ENCODE measurements at places on chromosomes 7 and 10.

DNA sequence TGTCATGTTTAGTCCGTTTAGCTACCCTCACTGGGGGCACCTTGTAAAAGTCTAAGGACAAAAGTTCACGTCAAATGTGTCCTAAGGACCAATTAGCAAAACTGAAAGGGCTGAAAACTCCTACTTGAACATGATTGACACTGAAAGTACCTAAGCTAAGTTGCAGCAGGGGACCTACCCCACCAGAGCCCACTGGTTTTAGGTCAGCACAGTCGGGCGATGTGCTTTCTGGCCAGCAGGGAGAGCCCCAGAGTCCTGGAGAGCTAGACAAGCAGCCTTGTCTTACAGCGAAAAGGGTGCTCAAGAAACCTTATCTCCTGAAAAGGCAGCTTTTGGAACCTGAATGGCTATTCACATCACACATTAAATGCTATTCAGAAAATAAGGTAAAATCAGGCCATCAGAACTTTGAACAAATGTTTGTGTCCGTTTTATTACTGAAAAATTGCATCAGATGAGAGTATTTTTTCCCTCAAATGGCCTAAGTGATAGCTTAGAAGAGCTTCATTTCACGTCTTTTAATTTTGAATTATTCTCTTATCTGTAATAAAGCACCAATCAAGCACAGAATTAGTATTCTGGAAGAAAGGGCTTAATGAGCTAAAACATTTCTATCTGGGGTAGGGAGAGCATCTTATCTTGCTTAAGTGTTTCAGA lies 52.2 kb upstream of the MKI67 start:
- DNase-seq = no peak

GRCh38 chr10:4768416-4768815 lies 57.6 kb upstream of the AKR1E2 start:
- no peak for DNase-seq

- DNase-seq = no peak
Measured at GRCh38 chr10:124983321-124983720, 41.4 kb downstream of the ZRANB1 start.

DNA sequence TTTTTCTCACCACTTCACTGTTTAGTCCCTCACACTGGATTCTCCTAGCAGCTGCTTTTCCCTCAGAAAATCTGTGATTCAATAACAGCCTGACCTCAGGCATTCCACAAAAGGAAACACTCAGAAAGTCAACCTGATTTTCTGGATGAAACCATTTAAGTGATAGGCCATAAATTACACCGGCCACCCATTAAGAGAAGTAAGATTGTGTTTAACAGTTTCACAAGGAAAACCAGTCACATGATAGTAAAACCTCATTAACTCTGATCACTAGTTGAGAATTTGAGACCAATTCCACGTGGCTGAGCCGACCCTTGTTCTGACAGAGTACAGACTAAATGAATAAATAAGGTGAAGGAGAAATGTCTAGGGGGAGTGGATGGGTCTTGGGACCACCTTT lies 7.7 kb downstream of the GRM8 start:
- no peak for DNase-seq

GRCh38 chr10:72013202-72013945 lies 49.2 kb downstream of the CHST3 start:
- DNase-seq = no peak

- DNase-seq = no peak
Measured at GRCh38 chr7:2546776-2547586, 8.3 kb downstream of the BRAT1 start.

DNA sequence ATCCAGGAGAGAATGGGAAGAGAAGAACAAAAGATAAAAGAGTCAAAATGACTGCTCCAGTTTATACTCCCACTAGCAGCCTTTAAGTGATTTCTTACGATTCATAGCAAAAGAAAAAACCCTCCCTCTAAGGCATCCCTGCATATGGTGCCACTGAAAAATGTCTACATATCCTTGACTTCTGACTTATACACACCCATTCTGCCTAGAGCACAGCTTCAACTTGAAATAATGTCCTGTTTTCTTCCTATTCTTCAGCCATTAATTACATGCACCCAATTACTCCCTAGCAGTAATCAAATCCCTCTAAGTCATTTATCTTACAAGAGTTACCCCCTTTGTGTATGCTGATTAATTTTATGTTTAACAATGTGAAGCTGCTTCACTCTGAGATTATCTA lies 393.5 kb downstream of the HTR7 start:
- no peak for DNase-seq

DNA sequence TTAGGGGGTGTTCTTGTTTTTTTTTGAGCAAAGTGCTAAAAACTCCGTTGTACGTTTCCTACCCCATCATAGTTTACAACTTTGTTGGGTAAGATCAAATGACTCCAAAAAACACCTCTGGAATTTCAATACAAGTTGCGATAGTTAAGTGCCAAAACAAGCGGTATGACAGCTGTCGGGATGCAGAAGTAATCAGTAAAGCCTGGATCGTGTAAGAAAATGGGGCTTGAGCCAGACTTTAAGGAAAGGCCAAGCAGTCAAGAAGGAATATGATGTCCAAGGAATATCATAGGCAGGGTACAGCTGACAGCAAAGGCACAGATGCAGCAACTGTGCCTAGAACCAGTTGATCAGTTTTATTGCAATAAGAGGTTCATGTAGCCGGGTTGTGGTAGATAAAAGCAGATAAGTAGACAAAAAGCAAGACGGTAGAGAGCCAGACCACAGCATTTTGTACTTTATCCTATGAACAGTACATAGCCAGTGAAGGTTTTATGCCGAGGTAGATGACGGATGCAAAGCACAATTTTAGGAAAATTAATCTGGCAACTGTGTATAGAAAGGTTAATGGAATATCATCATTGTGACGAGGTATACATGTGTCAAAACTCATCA lies 45.5 kb downstream of the UBE2H start:
- no peak for DNase-seq

GRCh38 chr10:49107111-49107886 lies 8.0 kb downstream of the VSTM4 start:
- DNase-seq = no peak

- no peak for DNase-seq
Measured at GRCh38 chr10:106571192-106571946, 593.1 kb downstream of the SORCS1 start.
